Kidney tubule cell (primary cell): ENCODE measurements at places on chromosomes 2 and 18.
A peak's percentile ranks its signal among the peaks of the same experiment; 100 is the strongest.

- peak; percentile 8 for DNase-seq
These were observed 340.6 kb downstream of the PAX3 start for GRCh38 chr2:221958224-221958623.

GRCh38 chr2:124151691-124152090 lies 126.6 kb downstream of the CNTNAP5 start:
- no peak for DNase-seq

- no peak for DNase-seq
These were observed 19.9 kb downstream of the QPCT start for GRCh38 chr2:37364351-37364750.

GRCh38 chr2:17800693-17801458 lies 15.4 kb upstream of the MSGN1 start:
- peak; percentile 42 for DNase-seq

GRCh38 chr2:41598161-41598894 lies 449.5 kb upstream of the PKDCC start:
- no peak for DNase-seq

GRCh38 chr2:76731157-76731556 lies 791.0 kb downstream of the LRRTM4 start:
- no peak for DNase-seq

DNA sequence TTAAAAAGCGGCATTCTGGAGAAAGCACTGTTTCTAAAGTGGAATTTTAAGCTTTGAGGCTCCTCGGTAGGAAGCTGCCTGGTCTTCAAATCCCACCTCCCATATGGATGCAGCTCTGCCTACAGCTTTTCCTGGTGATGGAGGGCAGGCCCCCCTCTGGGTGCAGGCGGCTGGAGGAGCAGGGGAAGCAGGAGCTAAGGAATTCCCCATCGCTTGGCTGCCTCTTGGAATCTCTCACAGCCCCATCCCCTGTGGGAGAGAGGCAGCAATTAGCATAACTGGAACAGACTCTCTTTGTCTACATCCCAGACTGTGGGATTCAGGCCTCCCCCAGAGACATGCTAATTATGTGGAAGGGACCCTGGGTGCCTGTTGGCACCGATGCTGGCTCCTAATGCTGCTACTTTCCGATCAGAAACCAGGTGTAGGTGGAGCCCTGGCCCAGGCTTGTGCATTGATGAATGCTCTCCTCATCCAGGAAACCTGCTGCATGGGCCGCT lies 51.3 kb downstream of the LIPG start:
- DNase-seq, result peak; percentile 94

- DNase-seq, result peak; percentile 85
These were observed 31.9 kb upstream of the EML6 start for GRCh38 chr2:54691445-54692135.

DNA sequence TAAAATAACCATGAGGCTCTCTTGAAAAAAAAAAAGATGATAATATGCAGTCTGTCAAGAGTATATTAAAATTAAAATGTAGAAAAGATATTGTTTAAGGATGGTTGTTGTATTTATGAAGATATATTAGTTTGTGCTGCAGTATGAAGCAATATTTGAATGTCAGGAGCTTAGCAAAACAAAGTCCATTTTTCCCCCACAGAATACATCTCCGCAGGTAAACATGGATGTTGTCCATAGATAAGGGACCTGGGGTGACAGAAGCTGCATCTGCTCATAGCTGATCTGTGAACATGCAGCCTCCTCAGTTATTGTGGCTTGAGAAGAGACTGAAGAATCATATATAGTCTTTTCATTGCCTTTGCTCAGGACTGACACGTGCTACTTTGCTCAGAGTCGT lies 366.1 kb upstream of the MMADHC start:
- DNase-seq, result no peak

DNA sequence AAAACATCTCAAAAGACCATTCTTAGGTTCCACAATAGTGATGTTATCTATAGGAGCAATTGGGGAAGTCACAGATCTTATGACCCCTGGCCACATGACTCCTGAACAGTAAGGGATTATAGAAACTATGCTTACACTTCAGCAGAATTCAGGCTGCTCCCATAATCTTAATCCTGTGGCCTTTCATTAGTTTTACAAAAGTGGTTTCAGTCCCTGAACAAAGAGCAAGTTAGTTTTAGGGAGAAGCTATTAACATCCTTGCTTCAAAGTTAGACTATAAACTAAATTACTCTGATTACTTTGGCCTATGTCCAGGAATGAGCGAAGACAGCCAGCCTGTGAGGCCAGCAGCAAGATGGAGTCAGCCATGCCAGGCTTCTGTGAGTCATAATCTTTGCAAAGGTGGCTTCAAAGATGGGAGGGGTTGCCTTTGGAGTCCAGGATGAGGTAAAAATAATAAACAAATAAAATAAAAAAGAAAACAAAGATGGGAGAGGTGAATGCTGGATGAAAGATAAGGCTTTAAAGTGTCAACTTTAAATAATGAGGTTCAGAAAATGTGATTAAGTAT lies 168.7 kb upstream of the NDUFV2 start:
- no peak for DNase-seq

DNA sequence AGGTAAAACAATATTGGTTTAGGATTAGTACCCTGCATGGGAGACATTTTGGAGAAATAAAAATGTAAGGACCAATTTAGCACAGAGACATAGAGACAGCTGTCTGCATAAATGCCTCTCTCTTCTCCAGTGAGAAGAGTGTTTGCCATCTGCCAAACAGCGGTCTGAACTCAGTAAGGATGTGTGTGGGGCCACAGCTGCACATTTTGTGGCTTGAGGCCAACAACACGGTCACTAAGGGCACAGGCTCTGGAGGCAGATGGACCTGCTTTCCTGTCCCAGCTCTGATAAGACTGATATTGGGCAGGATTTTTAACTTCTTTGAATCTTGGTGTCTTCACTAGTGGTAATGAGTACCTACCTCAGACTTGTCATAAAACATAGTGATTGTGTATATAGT lies 10.2 kb downstream of the ZBTB14 start:
- DNase-seq, result no peak

GRCh38 chr2:192700934-192701333 lies 506.2 kb upstream of the TMEFF2 start:
- no peak for DNase-seq

DNA sequence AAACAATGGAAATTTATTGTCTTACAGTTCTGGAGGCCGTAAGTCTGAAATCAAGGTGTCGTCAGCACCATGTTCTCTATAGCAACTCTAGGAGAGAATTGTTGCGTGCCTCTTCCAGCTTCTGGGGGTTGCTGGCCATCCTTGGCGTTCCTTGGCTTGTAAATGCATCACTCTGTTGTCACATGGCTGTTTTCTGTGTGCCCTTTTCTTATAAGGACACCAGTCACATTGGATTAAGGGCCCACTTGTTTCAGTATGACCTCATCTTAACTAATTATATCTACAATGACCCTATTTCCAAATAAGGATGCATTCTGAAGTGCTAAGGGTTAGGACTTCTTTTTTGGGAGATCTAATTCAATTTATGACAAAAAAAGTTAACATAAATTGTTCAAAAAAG lies 1.4 kb upstream of the PLEK start:
- DNase-seq, result no peak

DNA sequence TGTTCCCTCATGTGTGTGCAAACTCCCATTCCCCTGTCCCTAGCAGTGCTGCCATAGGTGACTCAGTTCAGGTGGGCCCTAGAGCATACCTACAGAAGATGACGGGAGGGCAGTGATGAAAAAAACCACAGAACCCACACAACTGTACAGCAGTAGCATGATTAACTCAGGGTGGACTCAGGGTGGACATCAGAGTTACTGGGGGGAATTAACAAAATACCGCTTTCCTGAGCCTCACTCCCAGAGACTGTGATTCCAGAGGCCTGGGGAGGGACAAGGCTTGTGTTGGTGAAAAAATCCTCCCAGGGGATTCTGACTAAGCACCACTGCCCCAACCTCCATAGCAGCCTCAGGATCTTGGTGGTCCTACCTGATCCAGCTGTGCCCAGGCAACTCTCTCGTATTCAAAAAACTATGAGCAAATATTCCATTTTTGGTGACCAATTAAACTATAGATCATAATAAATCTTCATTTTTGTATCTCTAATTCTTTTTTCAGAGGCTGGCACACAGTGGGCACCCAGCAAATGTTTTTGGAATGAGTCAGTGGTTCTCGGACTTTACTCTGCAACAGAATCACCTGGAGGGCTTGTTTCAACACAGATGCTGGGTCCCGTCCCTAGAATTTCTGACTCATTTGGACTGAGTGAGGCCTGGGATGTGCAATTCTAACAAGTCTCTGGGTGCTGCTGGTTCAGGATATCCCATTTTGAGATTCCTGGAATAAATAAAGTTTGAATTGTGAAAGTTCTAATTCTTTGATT lies 84.1 kb upstream of the NABP1 start:
- peak; percentile 97 for DNase-seq

DNA sequence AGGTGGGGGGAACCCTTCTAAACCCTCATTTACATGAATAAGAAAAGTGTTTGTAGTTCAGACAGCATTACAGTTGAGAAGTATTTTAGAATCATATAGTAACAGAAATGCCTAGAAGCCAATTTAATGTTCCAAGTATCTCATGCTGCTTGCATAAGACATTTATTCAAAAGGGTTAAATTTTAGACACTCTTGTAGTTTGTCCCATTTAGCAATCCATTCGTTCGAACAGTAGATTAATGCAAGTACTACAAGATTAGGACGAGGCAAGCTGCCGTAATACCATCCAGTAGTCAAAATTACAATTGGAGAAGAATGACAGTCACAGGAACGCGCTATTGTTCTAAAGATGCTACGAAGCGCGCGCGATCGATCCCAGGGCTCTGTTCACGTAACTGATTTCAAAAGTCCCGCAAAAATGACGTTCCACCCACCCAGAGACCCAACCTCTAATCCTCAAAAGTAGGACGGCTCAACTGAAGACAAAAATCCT lies 1.2 kb downstream of the TMEM237 start:
- no peak for DNase-seq

DNA sequence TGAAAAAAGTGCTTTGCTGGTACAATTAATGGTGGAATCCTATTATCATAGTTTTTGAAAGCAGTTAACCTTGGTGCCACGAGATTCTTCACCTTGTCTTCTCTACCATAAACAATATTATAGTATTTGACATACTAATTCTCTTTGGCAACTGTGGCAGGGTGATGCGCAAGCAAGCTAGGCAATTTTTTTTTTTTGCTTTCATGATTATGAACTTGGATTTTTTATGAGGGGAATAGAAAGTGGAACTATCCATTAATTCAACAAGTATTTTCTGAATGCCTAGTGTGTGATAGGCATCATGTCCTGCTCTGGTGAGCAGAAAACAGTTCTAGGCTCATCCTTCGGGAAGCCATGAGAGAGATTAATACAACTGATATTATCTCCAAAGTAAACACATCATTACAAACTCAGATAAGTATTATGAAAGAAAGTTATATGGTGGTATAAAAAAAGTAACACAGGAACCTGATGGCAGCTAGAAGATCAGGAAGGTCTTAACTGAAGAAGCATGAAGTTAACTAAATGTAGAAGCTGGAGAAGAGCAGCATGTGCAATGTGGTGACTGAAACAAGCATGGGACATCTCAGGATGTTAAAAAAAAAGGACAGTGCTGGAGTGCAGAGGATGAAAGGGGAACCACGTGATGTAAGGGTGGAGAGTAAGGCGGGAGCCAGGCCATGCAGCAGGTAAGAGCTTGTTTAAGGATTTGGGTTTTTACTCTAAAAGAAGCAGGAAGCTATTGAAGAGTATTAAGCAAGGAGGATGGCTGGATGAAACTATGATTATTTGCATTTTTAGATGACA lies 113.7 kb downstream of the ZEB2 start:
- no peak for DNase-seq

DNA sequence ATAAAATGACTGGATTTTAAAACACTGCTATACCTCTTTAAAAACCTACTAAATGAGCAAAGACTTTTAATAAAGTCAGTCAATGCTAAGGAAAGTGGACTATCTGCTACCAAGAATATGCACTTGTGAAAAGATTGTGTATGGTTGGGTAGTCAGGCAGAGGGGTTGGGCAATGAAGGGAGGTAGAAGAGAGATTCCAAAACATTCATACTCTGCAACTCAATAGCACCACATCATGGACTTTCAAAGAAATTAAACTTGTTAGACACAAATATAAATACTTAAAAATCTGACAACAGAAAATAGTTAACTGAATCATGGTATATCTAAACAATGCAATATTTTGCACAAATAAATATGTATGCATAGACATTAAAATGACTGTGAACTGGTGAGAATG lies 139.9 kb upstream of the MAPRE2 start:
- DNase-seq, result peak; percentile 9

- no peak for DNase-seq
These were observed 67.9 kb upstream of the ST3GAL5 start for GRCh38 chr2:85956646-85957039.

DNA sequence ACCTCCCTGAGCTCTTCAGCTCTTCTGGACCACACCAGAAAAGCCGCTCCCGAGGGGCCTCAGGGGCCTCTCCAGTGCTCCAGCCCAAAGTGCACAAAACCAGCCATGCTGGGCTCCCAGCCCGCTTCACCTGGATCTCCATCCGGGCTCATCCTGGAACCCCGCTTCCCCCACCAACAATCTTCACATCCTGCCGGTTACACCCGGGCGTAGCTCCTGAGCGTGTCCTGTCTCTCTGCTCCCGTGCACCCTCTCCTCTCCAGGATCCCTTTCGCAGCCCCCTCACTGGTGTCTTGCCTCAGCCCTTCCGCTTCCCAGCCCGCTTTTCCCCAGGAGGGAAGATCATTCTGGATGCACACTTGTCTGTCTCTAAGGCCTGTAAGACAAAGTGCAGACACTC lies 123.7 kb upstream of the GLI2 start:
- no peak for DNase-seq
